ENCODE measurements at places on chromosomes 5 and 9.

- DNase-seq, result no peak
Observed at GRCh38 chr9:6126377-6126776, 89.2 kb upstream of the IL33 start.

- no peak for DNase-seq
Observed at GRCh38 chr9:27467486-27467885, 56.6 kb upstream of the IFNK start.

- no peak for DNase-seq
Observed at GRCh38 chr9:84593352-84593751, 76.2 kb upstream of the NTRK2 start.

- DNase-seq, result no peak
Observed at GRCh38 chr5:149053072-149053695, 9.7 kb downstream of the SH3TC2 start.

- no peak for DNase-seq
Observed at GRCh38 chr9:137412431-137412830, 10.5 kb downstream of the EXD3 start.

DNA sequence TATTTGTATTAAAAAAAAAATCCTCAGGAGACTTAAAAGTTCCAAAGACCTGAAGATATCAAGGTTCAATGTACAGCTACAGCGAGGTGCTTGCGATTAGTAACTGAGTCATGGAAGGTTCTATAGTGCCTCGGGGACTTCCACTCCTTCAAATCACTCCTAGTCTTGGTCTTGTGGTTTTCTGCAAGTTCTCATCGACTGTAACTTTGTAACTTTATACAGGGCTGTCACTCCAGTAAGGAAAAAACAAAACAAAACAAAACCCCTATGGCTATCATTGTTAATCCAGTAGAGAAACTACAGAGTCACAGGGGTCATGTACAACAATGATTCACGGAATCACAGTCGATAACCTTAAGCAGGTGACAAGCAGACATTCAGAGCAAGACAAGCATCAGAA is 39.8 kb upstream of the SELENOP start:
- DNase-seq, result no peak

GRCh38 chr5:37871023-37871815 is 31.4 kb upstream of the GDNF start:
- DNase-seq, result no peak

GRCh38 chr5:60077292-60077691 is 183.8 kb upstream of the PDE4D start:
- DNase-seq, result no peak

DNA sequence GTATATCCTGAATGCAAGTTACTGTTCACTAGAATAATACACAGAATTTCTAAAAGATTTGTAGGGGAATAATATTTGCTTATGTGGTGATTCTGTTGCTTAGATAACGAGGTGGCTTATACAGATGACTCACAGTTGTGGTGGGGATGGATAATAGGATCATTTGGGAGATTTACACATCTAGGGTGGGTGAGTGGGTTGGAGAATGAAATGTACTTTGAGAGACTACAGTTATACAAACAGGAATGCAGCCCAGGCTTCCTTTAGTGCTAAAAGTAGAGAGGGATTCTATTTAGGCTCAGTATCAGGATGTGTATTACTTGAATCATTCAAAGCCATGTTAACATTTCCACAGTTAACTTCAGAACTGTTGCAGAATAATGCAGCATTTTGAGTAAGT is 1.8 kb downstream of the CTXN3 start:
- DNase-seq, result no peak

- DNase-seq, result no peak
Observed at GRCh38 chr9:112867275-112867991, 23.2 kb downstream of the SLC46A2 start.

DNA sequence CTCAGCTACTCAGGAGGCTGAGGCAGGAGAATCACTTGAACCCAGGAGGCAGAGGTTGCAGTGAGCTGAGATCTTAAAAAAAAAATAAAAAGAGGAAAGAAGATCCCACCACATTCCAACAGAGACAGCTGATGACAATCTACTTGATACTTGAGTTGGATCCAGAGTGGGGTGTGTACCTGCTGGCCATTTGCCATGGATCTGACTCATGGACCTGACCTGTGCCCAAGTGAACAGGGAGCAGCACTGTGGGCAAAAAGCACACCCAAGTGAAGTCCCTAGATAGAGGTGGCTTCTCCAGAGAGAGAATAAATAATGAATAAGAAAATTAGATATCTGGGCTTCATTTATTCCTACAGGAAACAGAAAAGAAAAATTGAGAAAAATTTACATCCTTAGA is 81.2 kb upstream of the MIER3 start:
- DNase-seq, result no peak

DNA sequence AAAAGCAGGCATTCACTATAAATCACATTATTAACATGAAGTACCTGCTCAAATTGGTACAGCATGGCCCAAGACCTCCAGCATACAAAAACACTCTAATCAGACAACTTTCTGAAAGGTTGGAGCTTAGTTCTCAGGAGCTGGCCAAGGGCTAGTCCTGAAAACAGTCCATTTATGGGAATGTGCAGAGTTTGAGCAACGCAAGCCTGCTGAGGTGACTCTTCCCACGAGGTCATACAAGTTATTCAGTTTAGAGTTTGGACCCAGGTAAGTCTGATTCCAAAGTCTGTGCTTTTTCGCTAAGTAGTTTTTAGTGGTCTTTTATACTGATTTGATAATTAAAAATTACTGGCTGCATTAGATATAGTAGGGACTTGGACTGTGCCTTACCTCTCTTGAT is 52.6 kb downstream of the AP3S1 start:
- no peak for DNase-seq

DNA sequence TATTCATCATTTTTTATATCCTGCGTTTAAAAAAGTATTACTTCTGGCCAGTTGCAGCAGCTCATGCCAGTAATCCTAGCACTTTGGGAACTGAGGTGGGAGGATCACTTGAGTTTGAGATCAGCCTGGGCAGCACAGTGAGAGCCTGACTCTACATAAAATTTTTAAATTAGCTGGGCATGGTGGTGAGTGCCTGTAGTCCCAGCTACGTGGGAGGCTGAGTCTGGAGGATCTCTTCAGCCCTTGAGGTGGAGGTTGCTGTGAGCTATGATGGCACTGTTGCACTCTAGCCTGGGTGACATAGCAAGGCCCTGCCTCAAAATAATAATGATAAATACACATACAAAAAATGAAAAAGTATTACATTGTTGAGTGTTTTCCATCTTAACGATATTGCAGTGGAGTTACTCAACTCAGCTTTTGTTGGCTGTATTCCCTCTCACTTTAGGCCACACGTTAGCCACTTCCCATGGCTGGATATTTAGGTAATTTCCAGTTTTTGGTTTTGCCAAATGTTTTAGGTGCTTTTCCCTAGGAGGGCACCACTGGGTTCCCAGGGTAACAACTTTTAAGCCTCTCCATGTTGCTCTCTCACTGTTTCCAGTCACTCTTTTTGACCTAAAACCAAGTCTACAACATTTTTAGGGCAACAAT is 20.6 kb downstream of the SHB start:
- DNase-seq, result no peak

- no peak for DNase-seq
Observed at GRCh38 chr5:91382530-91383026, 539 bp downstream of the ARRDC3 start.

- DNase-seq, result no peak
Observed at GRCh38 chr5:116454417-116454927, 120.2 kb downstream of the SEMA6A start.

- no peak for DNase-seq
Observed at GRCh38 chr9:89536145-89536574, 38.2 kb upstream of the SEMA4D start.

- DNase-seq, result no peak
Observed at GRCh38 chr5:57776035-57776434, 293.4 kb upstream of the ACTBL2 start.

DNA sequence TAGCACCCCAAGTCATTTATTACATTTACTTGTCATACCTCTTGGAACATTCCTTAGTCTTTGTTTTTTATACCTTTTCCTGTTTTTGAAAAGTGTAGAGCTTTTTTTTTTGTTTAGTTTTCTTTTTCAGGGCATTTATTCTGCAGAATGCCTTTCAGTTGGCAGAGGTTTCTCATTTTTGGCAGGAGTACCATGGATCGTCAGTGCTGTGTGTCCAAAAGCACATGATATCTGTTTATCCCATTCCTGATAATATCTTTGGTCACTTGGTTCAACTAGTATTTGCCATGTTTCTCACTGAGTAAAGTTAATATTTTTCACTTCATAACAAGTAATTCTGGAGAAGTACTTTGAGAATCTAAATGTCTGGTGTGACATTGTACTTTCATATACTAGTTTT is 10.7 kb downstream of the OGN start:
- DNase-seq, result no peak

DNA sequence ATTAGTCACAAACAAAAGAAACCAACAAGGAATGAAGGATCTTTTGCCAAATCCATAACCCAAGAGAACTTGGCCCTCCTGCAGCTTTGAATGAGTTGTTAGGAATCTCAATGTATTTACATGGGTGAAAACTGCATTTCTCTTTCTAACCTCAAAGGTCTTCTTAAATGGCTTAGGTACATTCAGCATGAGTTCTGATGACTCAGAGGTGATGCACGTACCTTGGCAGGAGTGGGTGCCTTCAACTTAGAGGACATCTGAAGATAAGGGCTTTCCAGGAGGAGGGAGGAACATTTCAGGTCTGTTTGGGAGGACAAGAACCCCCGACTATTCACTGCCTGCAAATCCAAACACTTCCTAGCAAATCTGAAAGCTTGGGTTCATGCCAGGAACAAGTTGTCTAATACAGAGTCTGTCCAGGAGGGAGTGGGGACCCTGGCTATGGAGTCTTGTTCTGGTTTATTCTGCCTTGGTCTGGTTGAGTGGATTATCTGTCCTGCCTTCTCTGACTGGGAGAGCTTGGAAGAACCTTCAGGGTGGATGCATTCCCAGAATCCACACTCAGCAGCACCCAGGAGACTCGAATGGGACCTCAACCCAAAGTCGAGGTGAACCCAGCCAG is 65.7 kb downstream of the IRX2 start:
- no peak for DNase-seq

DNA sequence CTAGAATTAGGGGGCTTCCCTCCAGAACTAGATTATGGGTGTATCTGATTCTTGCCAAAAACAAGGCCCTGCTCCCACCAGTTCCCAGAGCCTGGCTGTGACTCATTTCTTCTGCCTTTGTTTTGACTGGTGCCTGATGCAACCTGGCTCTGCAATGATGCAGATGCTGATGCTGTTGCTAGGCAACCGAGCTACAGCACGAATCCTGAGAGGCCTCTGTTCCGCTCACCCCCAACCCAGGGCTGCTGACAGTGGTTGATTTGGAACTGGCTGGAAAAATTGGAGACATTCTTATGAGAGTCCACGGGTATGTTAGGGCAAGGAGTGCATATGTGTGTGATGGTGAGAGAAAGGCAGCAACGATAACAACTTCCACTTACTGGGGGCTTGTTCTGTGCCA is 100.3 kb downstream of the NSG2 start:
- no peak for DNase-seq
